Right ventricle myocardium superior (tissue), 1 donor: ENCODE measurements at places on chromosomes 4 and X. TPM values are rescaled to one million over a fixed set of nuclear protein-coding genes. Genes with fewer than 3 reads are reported as not detected.
A peak's percentile ranks its signal among the peaks of the same experiment; 100 is the strongest.

Gene POLN
- total RNA-seq, result 2.3 TPM

DNA sequence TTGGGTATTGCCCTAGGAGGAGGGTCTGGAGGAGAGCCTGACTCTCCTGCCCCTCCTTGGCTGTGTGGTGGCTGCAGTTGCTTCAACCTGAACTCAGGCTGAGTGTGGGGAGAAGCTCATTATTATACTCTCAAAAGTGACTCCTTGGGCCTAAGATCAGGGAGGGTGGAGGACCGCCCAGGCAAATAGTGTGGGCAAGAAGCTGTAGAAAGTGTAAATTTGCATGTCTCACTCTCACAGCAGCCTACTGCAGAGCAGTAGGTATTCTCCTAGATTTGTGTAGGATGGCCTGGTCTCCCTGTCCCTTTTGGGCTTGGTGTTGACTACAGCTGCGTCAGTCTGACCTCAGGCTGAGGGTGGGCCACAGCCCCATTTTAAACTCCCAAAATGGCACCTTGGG lies 156.1 kb downstream of the ZNF330 start:
- DNase-seq, result no peak

Gene DKK2
- 0.75 TPM for total RNA-seq

- no peak for DNase-seq
Measured at GRCh38 chrX:46260499-46260898, 284.7 kb downstream of the ZNF674 start.

Gene DNAJB14
- 18.3 TPM for total RNA-seq

Gene VGLL1
- total RNA-seq, result not detected

DNA sequence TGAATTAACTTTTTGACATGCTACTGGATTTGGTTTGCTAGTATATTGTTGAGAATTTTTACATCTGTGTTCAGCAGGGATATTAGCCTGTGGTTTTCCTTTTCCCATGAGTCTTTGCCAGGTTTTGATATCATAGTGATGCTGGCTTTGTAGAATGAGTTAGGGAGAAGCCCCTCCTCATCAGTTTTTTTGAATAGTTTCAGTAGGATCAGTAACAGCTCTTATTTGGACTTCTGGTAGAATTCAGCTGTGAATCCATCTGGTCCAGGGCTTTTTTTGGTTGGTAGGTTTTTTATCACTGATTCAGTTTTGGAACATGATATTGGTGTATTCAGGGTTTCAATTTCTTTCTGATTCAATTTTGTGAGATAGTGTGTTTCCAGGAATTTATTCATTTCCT lies 790.4 kb upstream of the GRID2 start:
- no peak for DNase-seq

DNA sequence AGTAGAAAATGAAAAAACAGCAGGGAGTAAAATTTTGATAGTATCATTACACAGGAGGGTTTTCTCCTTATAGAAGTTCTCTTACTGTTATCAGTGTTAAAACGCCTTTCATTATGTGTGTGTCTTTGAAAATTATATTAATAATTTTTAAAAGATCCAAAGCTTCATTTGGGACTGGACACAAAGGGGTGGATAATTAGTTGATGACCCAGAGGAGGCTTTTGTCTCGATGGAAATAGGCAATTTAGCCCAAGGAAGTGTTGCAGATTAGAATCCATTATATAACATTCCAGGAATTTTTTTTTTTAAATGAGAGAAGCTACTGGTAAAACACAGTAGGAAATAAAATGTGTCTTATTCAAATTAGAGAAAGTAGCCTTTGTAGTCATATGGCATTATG lies 1339.3 kb downstream of the FSTL5 start:
- no peak for DNase-seq

GRCh38 chr4:36351082-36351666 lies 69.8 kb downstream of the DTHD1 start:
- DNase-seq, result peak; percentile 63

Gene DMP1
- not detected for total RNA-seq

DNA sequence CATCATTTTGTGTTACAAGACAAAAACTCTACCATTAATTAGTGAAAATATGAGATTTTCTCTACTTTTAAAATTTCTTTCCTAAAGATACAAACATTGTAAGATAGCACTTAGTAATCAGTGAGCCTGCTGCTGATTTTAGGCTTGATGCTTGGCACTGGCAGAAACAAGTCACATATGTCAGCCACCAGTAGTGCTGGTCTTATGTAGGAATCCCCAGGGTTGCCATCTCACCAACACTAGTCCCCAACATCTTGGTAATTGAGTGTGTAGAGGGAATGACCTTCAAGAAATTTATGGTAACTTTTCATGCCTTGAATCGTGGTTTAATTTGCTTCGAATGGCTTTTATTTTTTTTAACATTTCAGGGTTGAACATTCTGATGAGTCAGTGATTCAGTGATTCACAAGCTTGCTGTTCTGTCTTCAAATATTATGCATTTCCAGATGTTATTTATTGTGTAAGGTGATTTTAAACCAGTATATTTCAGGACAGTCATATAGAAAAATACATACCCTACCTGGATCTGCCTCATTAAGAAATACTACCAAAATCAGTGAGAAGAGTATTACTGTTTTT lies 11.9 kb downstream of the EXOC1 start:
- no peak for DNase-seq

DNA sequence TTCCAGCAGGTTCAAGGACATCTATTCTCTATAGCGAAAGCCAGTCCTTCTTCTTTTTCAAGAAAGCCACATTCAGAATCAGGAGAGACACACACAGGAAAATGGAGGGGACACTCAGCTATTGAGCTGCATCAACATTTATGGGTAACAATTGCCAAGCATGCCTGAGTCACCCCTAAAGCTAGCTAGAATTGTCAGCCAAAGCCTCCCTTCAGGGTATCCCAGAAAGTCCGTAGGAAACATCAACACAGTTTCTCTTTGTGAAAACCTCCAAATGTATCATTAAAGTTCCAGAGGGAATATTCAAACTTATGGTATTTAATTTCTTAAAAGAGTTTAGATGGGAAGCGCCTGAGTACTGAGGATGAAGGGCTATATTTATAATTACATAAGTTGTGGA lies 331.1 kb upstream of the SLC7A11 start:
- no peak for DNase-seq

- no peak for DNase-seq
Measured at GRCh38 chr4:124903995-124904722, 191.6 kb upstream of the ANKRD50 start.

GRCh38 chr4:78845472-78845871 lies 69.3 kb downstream of the BMP2K start:
- DNase-seq, result no peak

GRCh38 chrX:9396930-9397329 lies 67.9 kb upstream of the TBL1X start:
- DNase-seq, result no peak
